Ascending aorta (tissue), 2 donors: ENCODE measurements at places on chromosomes 1 and 21. TPM values are rescaled to one million over a fixed set of nuclear protein-coding genes. Genes with fewer than 3 reads are reported as not detected.

DNA sequence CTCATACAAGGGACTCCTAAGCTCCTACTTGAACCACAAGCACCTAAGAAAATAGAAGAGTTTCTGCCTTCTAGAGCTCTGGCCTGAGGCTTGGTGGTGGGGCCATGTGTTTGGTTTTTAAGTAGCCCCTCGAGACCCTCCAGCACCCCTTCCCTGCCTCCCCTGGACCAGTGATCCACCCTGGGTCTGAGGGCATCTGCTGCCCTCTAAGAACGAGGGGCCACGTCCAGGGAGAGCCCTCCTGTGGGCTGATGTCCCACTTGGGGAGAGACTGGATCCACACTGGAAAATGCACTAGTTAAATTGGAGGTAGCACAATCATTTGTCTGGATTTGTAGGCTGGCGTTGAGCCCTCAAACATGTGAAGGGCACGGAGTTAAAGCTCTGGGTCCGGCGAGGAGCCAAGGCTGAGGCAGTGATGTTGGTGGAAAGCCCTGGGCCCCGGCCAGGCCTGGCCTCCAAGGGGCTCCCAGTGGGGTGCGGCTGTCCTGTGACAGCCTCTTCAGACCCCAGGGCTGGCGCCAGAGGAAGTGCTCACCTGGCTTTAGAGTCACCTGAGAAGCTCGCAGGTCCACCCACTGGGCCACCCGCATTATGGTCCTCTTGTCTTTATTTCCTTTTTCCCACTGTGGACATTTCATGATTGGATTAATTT is 65.2 kb downstream of the SLC37A1 start:
- H3K36me3 ChIP-seq, result peaks cover 14% of the 10 kb centered on the region
- H3K4me3 ChIP-seq, result no peak overlapping the region
- no peaks in the 10 kb centered on the region for H3K4me1 ChIP-seq
- no peaks in the 10 kb centered on the region for H3K27me3 ChIP-seq

GRCh38 chr1:111142356-111142975 is 2.4 kb downstream of the CEPT1 start:
- DNase-seq, result no peak
- no peaks in the 10 kb centered on the region for H3K27me3 ChIP-seq
- no peak overlapping the region for H3K27ac ChIP-seq
- peaks cover 15% of the 10 kb centered on the region for H3K4me1 ChIP-seq

- DNase-seq, result peak; percentile 35
- no peak overlapping the region for H3K27ac ChIP-seq
- no peaks in the 10 kb centered on the region for H3K27me3 ChIP-seq
- H3K4me1 ChIP-seq, result peaks cover 43% of the 10 kb centered on the region
These were observed 22.4 kb upstream of the EPS8L3 start for GRCh38 chr1:109786112-109786480.

GRCh38 chr1:36517011-36517771 is 34.5 kb upstream of the CSF3R start:
- no peaks in the 10 kb centered on the region for H3K36me3 ChIP-seq
- H3K27ac ChIP-seq, result no peak overlapping the region
- DNase-seq, result no peak
- H3K4me3 ChIP-seq, result no peak overlapping the region

GRCh38 chr1:59856725-59857338 is 42.1 kb downstream of the HOOK1 start:
- DNase-seq, result no peak
- no peaks in the 10 kb centered on the region for H3K36me3 ChIP-seq
- no peak overlapping the region for H3K4me3 ChIP-seq
- no peaks in the 10 kb centered on the region for H3K4me1 ChIP-seq

DNA sequence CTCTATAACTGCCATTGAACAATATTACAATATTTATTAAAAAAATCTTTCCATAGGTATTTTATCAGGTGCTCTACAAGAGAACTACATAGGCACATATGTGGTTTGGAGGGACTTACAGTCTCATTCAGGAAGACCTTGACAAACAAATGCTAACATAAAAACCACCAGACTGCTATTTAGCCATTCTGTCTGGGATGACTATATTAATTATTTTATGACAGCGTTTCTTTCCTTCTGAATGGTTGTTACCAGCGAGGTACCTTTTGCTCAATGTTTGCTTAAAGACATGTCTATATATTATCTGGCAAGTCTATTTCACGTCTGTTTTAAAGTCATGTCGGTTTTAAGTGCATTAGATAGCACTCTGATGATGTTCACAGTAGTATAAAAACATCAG is 69.7 kb downstream of the RUNX1 start:
- no peaks in the 10 kb centered on the region for H3K36me3 ChIP-seq
- no peak overlapping the region for H3K27ac ChIP-seq
- no peaks in the 10 kb centered on the region for H3K27me3 ChIP-seq
- no peak for DNase-seq
- H3K4me1 ChIP-seq, result no peaks in the 10 kb centered on the region

GRCh38 chr1:202152399-202152798 is 7.9 kb upstream of the ARL8A start:
- H3K27ac ChIP-seq, result no peak overlapping the region
- no peak overlapping the region for H3K4me3 ChIP-seq
- H3K4me1 ChIP-seq, result no peaks in the 10 kb centered on the region
- no peaks in the 10 kb centered on the region for H3K27me3 ChIP-seq
- no peaks in the 10 kb centered on the region for H3K36me3 ChIP-seq

DNA sequence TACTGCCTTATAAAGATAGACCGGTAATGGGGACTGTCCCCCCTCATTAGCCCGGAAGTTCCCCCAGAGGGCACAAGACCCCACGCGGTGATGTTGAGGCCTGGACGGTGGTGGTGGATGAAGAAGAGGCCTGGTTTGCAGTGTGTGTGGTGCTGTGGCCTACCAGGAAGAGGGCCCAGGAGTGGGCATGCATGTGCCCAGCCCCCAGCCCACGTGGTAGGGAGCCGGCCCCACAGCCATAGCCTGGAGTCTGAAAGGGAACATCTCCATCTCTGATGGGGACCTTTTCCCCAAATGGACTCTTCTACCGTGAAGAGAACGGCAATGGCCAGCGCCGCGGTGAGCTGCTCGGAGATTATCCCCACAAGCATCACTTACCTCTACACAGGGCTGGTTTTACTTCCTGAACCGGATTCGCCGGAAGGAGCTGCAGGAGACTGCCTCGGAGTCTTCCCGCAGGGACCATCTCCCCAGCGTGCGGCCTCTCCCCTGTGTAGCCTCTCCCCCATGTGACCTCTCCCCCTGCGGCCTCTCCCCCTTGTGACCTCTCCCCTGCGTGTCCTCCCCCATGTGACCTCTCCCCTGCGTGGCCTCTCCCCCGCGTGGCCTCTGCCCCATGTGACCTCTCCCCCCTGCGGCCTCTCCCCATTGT is 20.6 kb downstream of the RRP1 start:
- H3K4me3 ChIP-seq, result no peak overlapping the region
- peaks cover 4% of the 10 kb centered on the region for H3K36me3 ChIP-seq
- H3K27me3 ChIP-seq, result no peaks in the 10 kb centered on the region
- H3K27ac ChIP-seq, result no peak overlapping the region

DNA sequence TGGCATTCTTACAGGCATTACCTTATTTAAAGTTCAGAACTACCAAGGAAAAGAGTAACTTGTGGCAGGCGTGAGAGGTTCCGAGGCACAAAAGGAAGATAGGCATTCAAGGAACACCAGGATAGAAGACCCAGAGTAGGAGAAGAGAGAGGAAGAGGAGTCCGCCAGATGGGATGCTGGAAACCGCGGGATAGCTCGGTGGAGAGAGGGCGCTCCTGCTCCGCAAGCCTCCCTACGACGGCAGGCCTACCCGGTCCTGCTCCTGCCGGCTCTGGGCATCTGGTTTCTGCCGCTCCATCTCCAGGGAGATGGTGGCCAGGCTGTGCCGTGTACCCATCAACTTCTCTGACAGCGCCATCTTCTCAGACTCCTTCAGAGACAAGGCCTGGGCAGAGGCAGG is 5.4 kb upstream of the NBPF1 start:
- peaks cover 27% of the 10 kb centered on the region for H3K36me3 ChIP-seq
- H3K4me3 ChIP-seq, result no peak overlapping the region
- H3K4me1 ChIP-seq, result no peaks in the 10 kb centered on the region
- H3K27me3 ChIP-seq, result no peaks in the 10 kb centered on the region
- no peak overlapping the region for H3K27ac ChIP-seq

GRCh38 chr1:36157973-36158826 is 2.2 kb downstream of the MAP7D1 start:
- H3K27me3 ChIP-seq, result no peaks in the 10 kb centered on the region
- H3K36me3 ChIP-seq, result peaks cover 2% of the 10 kb centered on the region
- DNase-seq, result no peak
- peaks cover 54% of the 10 kb centered on the region for H3K4me1 ChIP-seq
- H3K4me3 ChIP-seq, result peak overlapping the region; percentile 100
- peak overlapping the region; percentile 98 for H3K27ac ChIP-seq

- peak overlapping the region; percentile 59 for H3K4me3 ChIP-seq
- no peak for DNase-seq
- peaks cover 2% of the 10 kb centered on the region for H3K4me1 ChIP-seq
- peak overlapping the region; percentile 49 for H3K27ac ChIP-seq
These were observed 125.7 kb upstream of the GADD45A start for GRCh38 chr1:67559222-67559700.

DNA sequence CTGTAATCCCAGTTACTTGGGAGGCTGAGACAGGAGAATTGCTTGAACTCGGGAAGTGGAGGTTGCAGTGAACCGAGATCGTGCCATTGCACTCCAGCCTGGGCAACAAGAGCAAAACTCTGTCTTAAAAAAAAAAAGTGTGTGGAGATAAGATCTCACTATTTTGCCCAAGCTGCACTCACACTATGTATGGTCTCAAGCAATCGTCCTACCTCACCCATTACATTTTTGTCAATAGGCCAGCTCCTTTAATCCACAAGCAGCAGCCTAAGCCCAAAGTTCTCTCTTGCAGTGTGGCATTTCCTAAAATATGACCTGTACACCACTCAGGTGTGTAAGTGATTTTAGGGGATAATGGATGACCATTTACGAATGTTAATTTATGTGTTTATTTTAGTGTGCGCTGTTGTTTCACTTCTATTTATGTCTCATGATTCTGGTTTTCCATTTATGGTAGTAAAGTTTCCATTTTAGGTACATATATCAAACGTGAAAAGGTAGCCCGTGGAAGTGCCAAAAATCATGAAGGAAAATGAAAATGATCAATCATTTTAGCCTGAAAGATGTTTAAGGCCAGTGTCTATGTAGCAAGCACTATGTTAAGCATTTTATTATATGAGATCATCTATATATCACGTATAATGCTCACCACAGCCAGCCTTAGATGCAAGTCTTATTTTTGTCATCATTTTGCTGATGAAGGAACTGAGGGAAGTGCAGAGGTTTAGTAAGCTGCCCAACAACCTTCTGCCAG is 5.6 kb downstream of the LCK start:
- H3K27me3 ChIP-seq, result no peaks in the 10 kb centered on the region
- no peak overlapping the region for H3K27ac ChIP-seq
- no peak overlapping the region for H3K4me3 ChIP-seq
- no peak for DNase-seq
- H3K4me1 ChIP-seq, result no peaks in the 10 kb centered on the region

- H3K36me3 ChIP-seq, result no peaks in the 10 kb centered on the region
- DNase-seq, result no peak
- no peak overlapping the region for H3K4me3 ChIP-seq
- no peak overlapping the region for H3K27ac ChIP-seq
These were observed 181.2 kb upstream of the VAMP3 start for GRCh38 chr1:7589774-7590425.

DNA sequence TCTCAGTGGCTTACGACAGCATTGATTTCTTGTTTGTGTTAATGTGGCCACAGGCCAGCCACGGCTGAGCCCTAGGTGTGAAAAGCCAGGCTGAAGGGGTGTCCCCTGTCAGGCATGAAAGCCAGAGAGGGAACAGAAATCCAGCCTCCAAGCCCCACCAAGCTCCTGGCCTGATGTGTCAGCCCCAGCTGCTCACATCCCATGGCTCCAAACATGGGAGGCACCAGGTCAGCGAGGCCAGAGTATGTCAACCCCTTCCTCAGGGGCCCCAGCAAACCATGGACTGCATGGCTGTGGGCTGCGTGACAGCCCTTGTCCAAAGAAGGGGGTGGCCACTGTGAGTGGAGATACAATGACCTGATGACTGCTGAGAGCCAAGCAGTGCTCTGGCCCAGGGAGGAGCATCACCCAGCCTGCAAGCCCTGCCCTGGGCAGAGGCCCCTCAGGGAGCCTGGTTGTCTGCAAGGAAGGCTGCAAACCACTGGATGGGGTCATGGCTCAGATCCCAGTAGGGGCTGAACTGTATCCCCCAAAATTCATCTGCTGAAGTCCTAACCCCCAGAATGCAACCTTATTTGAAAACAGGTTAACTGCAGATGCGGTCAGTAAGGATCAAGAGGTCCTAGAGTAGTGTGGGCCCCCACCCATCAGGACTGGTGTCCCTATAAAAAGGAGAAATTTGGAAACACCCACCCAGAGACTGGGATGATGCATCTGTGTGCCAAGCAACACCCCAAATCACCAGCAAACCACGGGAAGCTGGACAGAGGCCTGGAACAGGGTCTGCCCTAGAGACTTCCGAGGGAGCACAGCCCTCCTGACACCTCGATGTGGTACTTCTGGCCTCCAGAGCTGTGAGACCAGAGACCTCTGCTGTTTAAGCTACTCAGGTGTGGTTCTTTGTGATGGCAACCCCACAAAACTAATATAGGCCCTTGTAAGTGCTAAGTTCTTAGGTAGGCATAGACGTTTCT is 3.3 kb upstream of the MX2 start:
- no peaks in the 10 kb centered on the region for H3K4me1 ChIP-seq
- no peaks in the 10 kb centered on the region for H3K36me3 ChIP-seq
- no peak overlapping the region for H3K4me3 ChIP-seq
- H3K27me3 ChIP-seq, result no peaks in the 10 kb centered on the region
- no peak for DNase-seq

- no peak overlapping the region for H3K27ac ChIP-seq
- H3K4me3 ChIP-seq, result no peak overlapping the region
- H3K4me1 ChIP-seq, result peaks cover 3% of the 10 kb centered on the region
- DNase-seq, result no peak
- no peaks in the 10 kb centered on the region for H3K27me3 ChIP-seq
- H3K36me3 ChIP-seq, result no peaks in the 10 kb centered on the region
These were observed 35.6 kb upstream of the EPB41 start for GRCh38 chr1:28878796-28879195.

GRCh38 chr1:151007853-151008243 is 401 bp upstream of the PRUNE1 start:
- no peaks in the 10 kb centered on the region for H3K27me3 ChIP-seq
- no peaks in the 10 kb centered on the region for H3K36me3 ChIP-seq
- peak overlapping the region; percentile 87 for H3K27ac ChIP-seq
- H3K4me3 ChIP-seq, result peak overlapping the region; percentile 71

- H3K4me1 ChIP-seq, result peaks cover 9% of the 10 kb centered on the region
- peak; percentile 70 for DNase-seq
- no peaks in the 10 kb centered on the region for H3K36me3 ChIP-seq
- H3K27me3 ChIP-seq, result no peaks in the 10 kb centered on the region
- H3K27ac ChIP-seq, result no peak overlapping the region
These were observed 1.6 kb downstream of the TENT5C start for GRCh38 chr1:117607471-117607870.

Gene MYOG
- not detected for total RNA-seq

Gene SWT1
- total RNA-seq, result 0.43 TPM

Gene TMPRSS15
- not detected for total RNA-seq

Gene AGMAT
- total RNA-seq, result 1.1 TPM

Gene JUN
- 1,004 TPM for total RNA-seq

Gene SELP
- total RNA-seq, result 40.0 TPM

Gene KLHL20
- 15.5 TPM for total RNA-seq

Gene APCS
- total RNA-seq, result not detected

Gene NHLH1
- total RNA-seq, result not detected

Gene FMO5
- 19.6 TPM for total RNA-seq

Gene LRRC38
- not detected for total RNA-seq
